ENCODE measurements at places on chromosomes 2 and 18.

DNA sequence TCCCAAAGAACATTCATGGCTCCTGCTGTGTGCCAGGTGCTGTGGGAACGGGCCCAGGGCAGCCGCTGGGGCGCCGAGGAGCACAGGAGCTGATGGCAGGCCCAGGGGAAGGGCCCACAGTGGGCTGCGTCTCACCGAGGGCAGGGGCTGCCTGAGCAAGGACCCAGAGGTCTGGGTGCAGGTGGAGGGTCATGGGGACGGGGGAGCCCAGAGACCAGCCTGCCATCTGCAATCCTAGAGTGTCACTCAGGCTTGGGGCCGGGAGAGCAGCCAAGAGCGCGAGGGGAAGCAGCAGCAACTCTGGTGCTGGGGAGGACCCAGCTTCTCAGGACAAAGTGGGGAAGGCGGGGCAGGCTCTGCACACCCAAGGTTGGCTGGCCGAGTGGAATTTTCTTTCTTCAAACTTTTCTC, 207.4 kb downstream of the HDAC4 start:
- DNase-seq, result no peak

GRCh38 chr2:223824301-223824700, 13.1 kb downstream of the AP1S3 start:
- DNase-seq, result no peak

- peak; percentile 79 for DNase-seq
These were observed 54.5 kb downstream of the SIGLEC15 start for GRCh38 chr18:45879681-45880655.

- no peak for DNase-seq
These were observed 110.8 kb upstream of the OTOS start for GRCh38 chr2:240250985-240251847.

DNA sequence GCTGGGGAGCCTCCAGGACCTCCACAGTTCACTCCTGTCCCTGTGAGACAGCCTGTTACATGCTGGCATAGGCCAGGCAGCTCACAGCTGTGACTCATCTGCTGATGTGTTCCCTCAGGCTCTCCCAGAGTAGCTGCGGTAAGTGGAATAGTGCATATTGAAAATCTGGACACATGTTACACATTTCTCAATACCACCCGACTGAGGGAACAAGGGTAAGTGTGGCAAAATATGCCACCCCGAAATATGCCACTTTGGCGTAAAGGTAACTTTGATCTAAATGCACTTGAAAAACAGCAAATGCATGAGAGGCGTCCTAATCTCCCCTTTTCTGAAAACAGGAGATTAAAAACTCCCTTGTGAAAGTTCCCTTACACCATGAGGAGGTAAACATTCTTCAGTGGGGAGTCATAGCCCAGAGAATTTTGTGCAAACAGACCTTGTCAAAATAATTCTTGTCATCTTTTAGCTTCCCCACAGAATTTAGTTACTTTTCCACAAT, 557.9 kb downstream of the CCDC85A start:
- no peak for DNase-seq

Data from hematopoietic multipotent progenitor cell treated with erythropoietin and hydrocortisone succinate and interleukin-3 and kit ligand, for 15 days (in vitro differentiated cells).